ENCODE measurements at places on chromosomes 7 and 10. TPM values are rescaled to one million over a fixed set of nuclear protein-coding genes. Genes with fewer than 3 reads are reported as not detected.

DNA sequence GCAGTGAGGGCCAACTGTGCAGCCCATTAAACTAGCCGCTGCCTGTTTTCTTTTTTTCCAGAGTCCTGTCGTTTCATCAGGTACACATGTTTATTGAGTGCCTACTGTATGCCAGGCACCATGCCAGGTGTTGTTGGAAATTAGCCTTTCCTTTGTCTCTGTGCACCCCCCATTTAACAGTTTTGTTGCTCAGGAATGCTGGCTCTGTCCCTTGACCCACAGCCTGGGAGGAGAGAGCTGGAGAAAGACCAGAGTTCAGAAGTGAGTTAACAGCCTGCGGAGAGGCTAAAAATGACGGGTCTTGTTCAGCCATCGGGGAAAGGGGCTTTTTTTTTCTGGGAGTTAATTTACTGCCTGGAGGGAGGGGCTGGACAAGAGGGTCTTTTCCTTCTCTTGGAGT is 1.3 kb downstream of the LRMDA start:
- no peak for DNase-seq
- no peak overlapping the region for H3K27ac ChIP-seq
- no peak overlapping the region for H3K4me3 ChIP-seq

DNA sequence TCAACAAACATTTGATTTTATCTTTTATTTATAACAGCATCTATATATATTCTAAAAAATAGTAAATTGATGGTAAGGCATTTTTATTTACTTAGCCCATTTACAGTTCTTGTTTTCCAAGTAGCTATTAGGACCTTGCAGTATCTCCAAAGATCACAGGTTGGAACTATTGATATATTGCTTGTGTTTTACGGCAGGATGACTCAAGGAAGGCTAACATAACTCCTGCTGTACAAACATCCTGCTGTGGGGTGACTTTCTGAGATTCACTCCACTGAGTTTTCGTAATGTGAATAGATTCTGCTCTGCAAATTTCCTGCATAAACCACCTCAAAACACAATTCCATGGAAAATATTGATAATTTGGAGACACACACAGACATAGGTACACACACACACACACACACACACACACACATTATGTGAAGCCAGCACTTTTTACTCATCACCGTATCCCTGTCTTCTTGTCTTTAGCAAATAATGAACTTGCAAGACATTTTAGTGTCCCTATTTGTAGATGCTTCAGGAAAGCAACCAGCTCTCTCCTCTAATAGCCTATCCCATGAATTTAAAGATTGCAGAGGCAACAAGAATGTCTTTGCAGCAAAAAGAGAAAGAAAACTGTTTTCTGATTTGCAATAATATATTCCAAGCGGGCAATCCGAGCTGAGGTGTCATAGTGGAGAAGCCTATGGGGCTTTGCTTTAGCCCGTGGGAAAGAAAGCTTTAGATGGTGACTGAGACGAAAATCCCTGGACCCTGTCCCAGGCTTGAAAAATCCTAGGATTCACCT is 722 bp downstream of the AGR2 start:
- no peak for DNase-seq
- no peaks in the 10 kb centered on the region for H3K4me1 ChIP-seq
- H3K36me3 ChIP-seq: no peaks in the 10 kb centered on the region
- H3K4me3 ChIP-seq: no peak overlapping the region
- no peaks in the 10 kb centered on the region for H3K27me3 ChIP-seq

GRCh38 chr10:14837003-14837756 is 657 bp downstream of the CDNF start:
- no peak for DNase-seq
- H3K4me1 ChIP-seq: peaks cover 16% of the 10 kb centered on the region
- H3K27me3 ChIP-seq: no peaks in the 10 kb centered on the region
- H3K4me3 ChIP-seq: peak overlapping the region; percentile 99
- peaks cover 9% of the 10 kb centered on the region for H3K36me3 ChIP-seq

The TAS2R41 gene
- not detected for total RNA-seq

The SH2D4B gene
- not detected for total RNA-seq
